Progenitor cell of endocrine pancreas (in vitro differentiated cells): ENCODE measurements at places on chromosomes 4 and X.

- DNase-seq, result no peak
Observed at GRCh38 chr4:6502747-6503465, 30.5 kb upstream of the PPP2R2C start.

GRCh38 chr4:15040916-15041463 lies 38.7 kb downstream of the CPEB2 start:
- no peak for DNase-seq

- DNase-seq, result no peak
Observed at GRCh38 chr4:81845273-81845672, 373.6 kb upstream of the RASGEF1B start.

- no peak for DNase-seq
Observed at GRCh38 chr4:150591406-150591805, 9.5 kb downstream of the MAB21L2 start.

- no peak for DNase-seq
Observed at GRCh38 chr4:168812806-168813205, 197.2 kb downstream of the CBR4 start.

- no peak for DNase-seq
Observed at GRCh38 chrX:103187953-103188475, 26.9 kb upstream of the BEX4 start.

GRCh38 chrX:44874420-44875184 lies 1.6 kb downstream of the KDM6A start:
- DNase-seq, result no peak

DNA sequence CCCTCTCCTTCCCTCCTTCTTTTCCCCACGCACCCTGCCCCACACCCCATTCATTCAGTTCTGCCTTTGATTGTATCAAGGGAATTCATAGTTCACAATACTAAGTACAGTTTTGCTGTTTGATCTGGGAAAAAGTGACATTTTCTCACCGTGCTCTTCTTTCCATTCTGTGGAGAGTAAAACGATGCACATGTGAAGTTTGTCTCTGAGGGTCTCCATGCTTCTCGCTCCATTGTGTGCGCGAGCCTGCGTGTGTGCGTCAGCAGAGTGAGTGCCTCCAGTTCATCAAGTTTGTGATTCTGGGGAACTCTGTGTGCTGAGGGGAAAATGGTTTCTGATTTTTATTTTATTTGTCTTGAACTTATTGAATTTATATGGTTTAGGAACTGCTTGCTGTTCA lies 1.9 kb downstream of the STK26 start:
- DNase-seq, result no peak

- no peak for DNase-seq
Observed at GRCh38 chrX:49071877-49072711, 1.7 kb downstream of the PRAF2 start.

DNA sequence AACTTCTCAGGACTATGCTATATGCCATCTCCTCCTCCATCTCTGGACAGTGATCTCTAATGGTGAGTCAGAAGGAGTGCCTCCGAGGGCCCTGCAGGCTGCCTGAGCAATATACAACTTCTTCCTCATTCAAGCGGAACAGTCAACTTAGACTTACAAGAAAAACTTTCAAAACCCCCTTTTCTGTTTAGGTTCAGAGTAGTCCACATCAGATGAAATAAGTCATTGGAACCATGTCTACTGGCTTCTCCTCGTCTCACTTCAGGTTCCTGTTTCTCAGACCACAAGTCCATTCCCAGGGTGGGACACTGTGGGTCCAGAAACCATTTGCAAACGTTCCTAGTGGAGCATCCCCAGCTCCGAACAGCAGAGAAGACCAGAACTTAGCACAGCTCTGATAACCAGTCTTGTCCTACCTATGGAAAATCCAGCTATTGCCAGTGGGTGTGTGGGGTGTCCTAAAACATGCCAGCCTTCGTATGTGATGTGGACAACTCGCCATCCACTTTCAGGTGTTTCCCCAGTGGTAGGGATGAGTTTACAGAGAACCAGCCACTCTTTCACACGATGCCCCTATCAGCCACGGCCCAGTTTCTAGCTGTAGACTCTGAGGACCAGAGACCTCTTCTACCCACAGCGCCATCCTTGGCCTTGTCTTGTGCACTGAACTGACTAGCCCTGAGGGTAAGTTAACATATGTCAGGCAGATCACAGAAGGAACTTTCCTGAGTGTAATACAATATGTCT lies 32.7 kb upstream of the NKRF start:
- no peak for DNase-seq

DNA sequence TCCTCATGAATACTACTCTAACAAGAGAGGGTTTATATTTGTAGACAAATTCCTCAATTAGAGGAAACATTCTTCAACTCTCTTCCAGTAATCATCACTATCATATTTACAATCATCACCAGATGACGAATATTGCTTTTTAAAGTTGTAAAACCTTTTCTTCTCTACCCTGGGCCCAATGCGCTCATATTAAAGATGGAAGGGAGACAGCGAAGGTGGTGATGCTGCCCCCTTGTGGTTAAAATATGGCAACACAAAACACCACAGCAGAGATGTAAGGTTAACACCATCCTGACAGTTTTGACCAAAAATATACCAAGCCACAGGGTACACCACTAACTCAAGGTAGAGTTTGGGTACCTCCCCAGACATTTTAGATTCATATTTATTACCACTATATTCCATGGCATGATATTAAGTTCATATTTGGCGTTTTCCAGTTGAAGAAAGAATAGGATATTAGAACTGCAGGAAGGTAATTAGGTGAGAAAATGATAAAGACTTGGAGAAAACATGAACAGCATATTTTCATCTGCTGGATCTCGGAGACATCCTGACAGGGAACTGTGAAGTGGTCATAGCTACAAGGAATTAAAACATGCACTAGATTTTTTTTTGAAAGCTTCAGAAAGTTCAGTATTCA lies 72.8 kb downstream of the SLC9A7 start:
- no peak for DNase-seq

- no peak for DNase-seq
Observed at GRCh38 chr4:53682196-53682595, 90.9 kb upstream of the LNX1 start.

DNA sequence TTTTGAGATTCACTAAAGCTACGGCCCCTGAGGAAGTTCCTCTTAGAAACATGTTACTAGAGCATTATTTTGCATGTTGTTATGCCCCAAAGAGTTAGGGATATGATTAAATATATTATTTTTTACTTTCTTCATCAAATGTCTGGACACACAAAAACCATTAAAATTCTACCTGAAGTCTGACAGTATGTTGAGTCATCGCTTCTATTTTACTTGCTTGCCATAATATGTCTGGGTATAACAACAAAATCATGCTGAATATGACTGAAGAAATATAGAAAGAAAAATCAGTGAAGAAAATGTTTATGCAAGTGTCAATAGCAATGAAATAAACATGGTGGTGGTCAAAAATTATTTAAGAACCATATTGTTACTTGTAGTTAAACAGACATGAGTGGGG lies 1818.5 kb upstream of the ADGRL3 start:
- DNase-seq, result no peak

GRCh38 chr4:186557061-186557460 lies 1.7 kb upstream of the MTNR1A start:
- no peak for DNase-seq

- DNase-seq, result no peak
Observed at GRCh38 chr4:3514806-3515501, 17.3 kb downstream of the LRPAP1 start.

DNA sequence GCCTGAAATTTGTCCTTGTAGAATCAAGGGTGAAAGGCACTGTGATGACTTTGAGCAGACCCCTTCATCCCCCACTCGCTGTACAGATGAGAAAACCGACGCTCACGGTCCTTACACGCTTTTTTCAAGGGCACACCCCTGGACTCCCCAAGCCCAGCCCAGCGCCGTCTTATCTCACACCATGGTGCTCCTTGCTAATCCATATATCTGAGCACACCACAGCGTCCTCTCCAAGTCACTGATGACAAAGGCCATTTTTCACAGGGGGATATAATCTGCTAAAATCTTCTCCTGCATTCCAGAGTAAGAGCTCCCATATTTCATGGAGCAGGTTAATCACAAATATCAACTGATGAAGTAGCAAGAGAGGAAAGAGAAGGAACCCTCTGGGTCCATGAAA lies 486.3 kb downstream of the BCOR start:
- no peak for DNase-seq

GRCh38 chrX:16207634-16208033 lies 40.4 kb downstream of the MAGEB17 start:
- no peak for DNase-seq

- DNase-seq, result no peak
Observed at GRCh38 chrX:111123606-111124179, 27.7 kb downstream of the PAK3 start.
